ENCODE measurements at places on chromosomes 5 and 9.

GRCh38 chr5:74490814-74491213 lies 149.7 kb downstream of the ENC1 start:
- no peak for DNase-seq

DNA sequence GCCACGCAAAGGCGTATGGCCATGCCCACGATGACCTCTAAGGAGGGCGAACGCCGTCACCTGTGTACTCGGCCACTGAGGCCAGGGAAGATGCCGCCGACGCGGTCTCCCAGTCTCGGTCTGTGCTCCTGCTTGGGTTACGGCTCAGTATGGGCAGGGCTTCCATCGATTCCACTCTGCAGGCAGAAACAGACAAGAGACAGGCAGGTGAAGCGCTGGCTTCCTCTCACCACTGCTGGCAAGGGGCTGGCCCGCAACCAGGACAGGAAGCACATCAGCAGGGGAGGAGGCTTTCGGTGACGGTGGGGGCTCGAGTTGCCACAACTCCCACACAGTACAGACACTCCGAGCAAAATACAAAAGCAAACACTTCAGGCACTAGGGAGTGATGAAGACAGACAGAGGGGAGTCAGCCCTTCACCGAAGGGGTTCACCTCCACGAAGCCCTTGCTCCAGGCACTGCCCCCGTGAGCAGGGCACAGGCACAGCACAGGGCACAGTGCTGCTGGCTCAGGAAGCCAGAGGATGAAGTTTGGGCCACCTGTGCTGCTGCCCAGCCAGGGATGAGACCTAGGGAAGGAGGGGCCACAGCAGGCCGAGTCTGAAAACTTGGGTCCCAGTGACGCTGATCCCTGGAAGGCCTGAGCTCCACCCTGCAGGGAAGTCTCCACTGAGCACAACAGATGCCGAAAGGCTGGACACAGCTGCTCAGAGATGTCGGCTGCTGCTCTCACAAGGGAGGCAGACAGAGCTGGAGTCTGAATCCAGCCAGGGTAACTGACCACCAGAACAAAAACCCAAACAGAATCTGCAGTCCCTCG lies 91.3 kb downstream of the CAMSAP1 start:
- no peak for DNase-seq

DNA sequence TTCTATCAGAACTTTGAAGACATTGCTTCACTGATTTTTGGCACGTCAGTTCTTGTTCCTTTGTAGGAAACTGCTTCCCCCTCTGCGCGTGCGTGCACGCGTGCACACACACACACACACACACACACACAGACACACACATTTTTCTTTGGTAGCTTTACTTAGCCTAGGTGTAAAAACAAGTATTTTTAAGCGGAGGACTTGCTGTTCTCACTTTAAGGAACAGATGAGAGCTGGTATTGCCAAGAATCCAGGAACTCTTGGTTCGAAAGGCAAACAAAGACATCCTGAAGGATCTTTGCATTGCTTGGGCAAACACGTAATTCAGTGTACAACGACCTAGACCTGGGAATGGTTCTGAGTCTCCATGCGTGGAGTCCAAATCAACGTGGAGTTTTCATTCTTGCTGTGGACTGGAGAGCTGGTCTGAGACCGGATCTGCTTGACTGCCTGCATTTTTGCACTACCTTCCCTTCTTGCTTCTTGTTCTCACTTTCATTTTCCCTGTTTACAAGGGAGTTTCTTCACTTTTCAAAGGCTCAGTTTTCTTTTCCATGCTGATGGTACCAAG lies 8.2 kb downstream of the TMEM268 start:
- no peak for DNase-seq

DNA sequence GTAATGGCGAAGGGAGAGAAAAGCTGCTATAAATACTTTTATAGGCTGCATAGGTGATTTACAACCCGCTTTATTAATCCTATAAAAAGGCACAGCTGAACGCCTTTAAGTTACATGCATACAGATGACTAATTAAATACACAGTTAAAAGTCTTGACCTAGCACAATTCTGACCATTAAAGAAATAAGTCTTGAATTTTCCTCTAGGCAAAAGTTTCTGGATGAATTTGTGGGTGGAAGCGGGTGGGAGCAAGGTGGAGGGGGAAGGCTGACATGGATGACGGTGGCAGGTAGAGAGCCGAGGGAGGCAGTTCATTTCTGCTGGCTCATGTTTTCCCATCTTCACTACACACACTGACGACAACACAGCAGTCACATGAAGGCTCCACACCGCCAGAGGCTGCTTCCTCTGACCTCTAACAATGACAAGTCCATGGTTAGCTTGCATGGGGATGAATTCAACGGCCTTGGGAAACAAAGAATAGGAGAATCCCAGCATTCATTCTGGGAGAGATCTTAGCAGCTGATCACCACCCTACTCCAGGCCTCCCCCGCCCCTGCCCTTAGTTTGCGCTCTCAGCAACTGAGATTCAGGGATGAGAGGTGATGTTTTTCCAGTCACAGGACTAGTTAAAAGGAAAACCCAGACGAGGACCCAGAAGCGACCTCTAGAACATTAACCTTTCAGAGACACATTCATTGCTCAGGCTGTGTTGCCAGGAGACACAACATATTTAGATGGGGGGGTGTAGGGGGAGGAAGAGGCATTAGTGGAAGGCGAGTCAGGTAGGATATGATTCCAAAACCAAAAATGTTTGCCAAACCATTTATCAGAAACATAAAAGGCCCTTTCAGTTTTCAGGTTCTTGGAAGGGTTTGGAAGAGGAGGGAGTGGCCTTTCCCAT lies 329.3 kb downstream of the PIK3R1 start:
- DNase-seq = no peak
